NCI-H187 treated with DMSO at 0.1 percent for 48 hours (cell line): ENCODE measurements at places on chromosomes 5 and 9.
A peak's percentile ranks its signal among the peaks of the same experiment; 100 is the strongest.

GRCh38 chr5:43305948-43306565 is 7.2 kb downstream of the HMGCS1 start:
- peak; percentile 15 for DNase-seq

GRCh38 chr5:173291722-173292658 is 36.2 kb downstream of the STC2 start:
- DNase-seq = no peak

DNA sequence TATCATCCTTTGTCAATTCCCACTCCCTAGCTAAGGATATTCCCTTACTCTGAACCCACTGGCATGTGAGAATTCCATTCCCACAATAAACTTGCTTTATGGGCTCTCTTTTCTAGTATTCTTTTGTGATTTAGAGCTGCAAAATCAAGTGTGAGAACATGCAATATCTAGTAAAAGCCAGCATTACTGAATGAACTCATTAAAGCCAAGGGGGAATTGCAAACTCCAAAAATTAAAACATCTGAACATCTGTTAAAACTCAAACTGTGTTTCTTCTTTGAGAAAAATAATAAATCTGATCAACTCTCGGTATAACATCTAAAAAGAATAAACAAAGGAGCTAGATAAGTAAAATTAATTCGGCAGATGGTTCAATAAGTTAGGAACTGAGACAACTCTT is 53.1 kb upstream of the MPDZ start:
- no peak for DNase-seq

- DNase-seq = no peak
Measured at GRCh38 chr5:137217599-137218200, 281.4 kb downstream of the SPOCK1 start.

DNA sequence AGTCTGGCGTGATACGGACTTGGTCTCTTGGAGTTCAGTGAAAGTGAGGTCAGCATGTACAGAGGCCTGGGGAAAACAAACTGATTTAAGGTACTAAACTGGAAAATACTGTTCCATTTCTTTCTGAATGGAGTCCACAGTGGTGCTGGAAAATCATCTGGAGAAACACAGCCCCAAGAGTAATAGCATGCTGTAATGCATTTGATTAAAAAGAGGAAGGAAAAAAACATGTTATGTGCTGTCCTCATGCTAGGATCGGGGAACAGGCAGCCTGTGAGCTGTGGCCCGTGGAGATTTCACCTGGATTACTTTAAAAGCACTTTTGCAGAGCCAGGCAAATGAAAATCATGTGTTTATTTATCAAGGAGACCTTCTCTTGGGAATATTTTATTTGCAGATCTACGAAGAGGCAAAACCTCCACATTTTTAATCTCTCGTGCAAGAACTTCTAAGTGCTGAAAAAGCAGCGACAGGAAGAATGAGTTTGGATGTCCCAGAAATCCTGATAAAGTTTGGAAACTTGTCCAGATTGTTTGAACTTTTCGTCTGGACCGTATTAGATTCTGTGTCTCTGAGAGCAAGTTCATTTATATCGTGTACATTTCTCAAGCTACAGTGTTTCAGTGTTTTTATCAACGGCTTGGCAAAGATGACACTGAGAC is 228.8 kb downstream of the GAS1 start:
- no peak for DNase-seq

DNA sequence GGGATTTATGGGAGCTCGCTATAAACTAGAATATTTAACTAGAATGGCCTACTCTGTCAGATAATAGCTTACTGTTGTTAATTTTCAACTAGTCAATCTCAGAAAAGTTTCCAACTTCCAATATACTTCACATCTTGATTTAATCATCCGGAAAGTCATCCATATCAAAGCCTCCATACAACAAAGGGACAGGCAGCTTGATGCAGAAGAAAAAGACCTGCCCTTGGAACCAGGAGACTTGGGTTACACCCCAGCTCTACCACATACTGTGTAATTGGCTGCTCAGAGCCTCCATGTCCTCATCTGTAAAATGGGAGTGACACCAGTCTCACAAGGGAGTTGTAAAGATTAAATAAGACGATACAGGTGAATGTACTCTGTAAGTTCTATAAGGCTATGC is 1.9 kb downstream of the PTPN3 start:
- no peak for DNase-seq
